ENCODE measurements at places on chromosomes 6 and 20. TPM values are rescaled to one million over a fixed set of nuclear protein-coding genes. Genes with fewer than 3 reads are reported as not detected.

FABP7 gene
- polyA plus RNA-seq: not detected

GRCh38 chr6:155411154-155412052 is 44.2 kb downstream of the NOX3 start:
- no peaks in the 10 kb centered on the region for H3K36me3 ChIP-seq
- H3K27me3 ChIP-seq: no peaks in the 10 kb centered on the region
- H3K4me3 ChIP-seq: no peak overlapping the region
- DNase-seq: no peak
- no peaks in the 10 kb centered on the region for H3K4me1 ChIP-seq

DNA sequence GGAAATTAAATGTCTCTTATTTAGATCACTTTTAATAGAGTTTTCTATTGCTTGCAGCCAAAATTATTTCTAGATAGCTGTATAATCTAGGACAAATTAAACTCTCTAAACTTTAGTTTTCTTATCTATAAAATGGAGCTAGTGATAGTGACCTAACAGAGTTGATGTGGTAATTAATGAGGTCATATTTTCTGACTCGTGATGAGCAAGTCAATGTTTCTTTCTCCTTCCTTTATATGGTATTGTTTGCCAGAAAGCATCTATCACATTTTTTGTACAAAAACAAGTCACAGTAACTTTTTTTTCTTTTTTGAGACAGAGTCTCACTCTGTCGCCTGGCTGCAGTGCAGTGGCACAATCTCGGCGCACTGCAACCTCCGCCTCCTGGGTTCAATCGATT is 267.7 kb downstream of the FARS2 start:
- no peak overlapping the region for H3K27ac ChIP-seq
- peaks cover 4% of the 10 kb centered on the region for H3K4me1 ChIP-seq
- no peak for DNase-seq
- no peaks in the 10 kb centered on the region for H3K27me3 ChIP-seq
- H3K4me3 ChIP-seq: no peak overlapping the region

DNA sequence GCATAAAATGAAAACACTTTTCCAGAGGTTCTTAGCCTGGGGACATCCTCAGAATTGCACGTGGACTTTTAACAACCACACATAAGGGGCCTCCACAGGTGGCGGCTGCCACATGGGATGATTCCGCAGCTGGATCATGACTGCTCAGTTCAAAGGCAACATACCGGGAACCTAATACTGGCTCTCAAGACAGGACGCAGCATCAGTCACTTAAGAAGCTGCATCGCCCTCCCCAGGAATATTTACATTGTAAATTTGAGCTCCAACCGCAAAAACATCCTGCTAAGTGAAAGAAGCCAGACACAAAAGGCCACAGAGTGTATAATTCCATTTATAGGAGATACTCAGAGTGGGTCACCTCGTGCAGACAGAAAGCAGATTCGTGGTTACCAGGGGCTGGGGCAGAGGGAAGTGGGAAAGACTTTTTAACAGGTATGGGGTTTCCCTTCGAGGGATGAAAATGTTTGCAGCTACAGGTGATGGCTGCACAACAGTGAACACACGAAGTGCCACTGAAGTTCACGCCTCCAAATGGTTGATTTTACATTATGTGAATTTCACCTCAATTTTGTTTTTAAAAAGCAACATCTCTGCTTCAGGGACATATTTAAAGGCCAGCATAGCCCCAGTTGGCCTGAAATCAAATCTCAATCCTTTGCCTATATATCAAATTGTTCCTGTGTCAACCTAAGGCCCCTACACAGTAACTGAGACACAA is 141.5 kb downstream of the BMP7 start:
- no peak overlapping the region for H3K4me3 ChIP-seq
- H3K4me1 ChIP-seq: no peaks in the 10 kb centered on the region
- H3K36me3 ChIP-seq: no peaks in the 10 kb centered on the region
- H3K27me3 ChIP-seq: peaks cover 4% of the 10 kb centered on the region
- DNase-seq: no peak

DNA sequence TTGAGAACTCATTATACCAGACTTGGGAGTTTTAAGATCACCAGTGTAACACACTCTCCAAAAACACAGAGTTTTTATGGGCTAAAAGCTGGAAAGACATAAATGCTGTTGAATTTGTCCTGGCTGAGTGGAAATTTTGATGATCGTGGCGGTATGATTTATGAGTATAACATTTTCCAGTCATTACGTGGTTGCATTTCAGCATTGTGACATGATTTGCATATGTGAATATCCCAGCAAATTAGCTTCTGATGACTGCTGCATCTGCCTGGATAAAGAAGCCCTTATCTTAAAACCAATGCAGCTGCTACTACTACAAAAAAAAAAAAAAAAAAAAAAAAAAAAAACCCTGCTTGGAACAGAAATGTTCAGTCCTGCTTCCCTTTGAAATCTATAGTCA is 850.9 kb downstream of the TFAP2A start:
- no peaks in the 10 kb centered on the region for H3K4me1 ChIP-seq
- H3K4me3 ChIP-seq: no peak overlapping the region
- no peaks in the 10 kb centered on the region for H3K36me3 ChIP-seq
- no peak overlapping the region for H3K27ac ChIP-seq
- no peak for DNase-seq

- no peaks in the 10 kb centered on the region for H3K4me1 ChIP-seq
- no peak overlapping the region for H3K4me3 ChIP-seq
- no peak for DNase-seq
Observed at GRCh38 chr6:74312081-74312480, 616.1 kb downstream of the CD109 start.

- H3K4me3 ChIP-seq: no peak overlapping the region
- no peak for DNase-seq
- no peaks in the 10 kb centered on the region for H3K36me3 ChIP-seq
- peaks cover 10% of the 10 kb centered on the region for H3K27me3 ChIP-seq
- H3K27ac ChIP-seq: no peak overlapping the region
Observed at GRCh38 chr20:37911838-37912281, 8.9 kb downstream of the VSTM2L start.

CST7 gene
- polyA plus RNA-seq: 2,262 TPM
